ENCODE measurements at places on chromosomes 3 and 15. TPM values are rescaled to one million over a fixed set of nuclear protein-coding genes. Genes with fewer than 3 reads are reported as not detected.

DNA sequence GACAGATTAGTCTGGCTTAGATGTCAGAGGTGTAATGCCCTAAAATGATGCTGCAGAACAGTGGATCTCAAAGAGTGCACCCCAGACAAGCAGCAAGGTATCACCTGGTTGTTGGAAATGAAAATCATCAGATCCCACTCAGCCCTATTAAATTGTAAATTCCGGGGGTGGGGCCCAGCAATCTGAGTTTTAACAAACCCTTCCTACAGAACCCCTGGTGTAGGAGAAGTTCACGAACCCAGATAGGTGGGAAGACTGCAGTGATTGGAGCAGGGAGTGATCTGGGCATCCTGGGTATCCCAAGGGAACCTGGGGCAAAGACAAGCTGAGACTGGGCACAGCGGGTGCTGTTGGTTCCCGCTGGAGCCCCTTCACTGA, 24.3 kb upstream of the THRB start:
- H3K27me3 ChIP-seq: peaks cover 42% of the 10 kb centered on the region
- H3K4me3 ChIP-seq: no peak overlapping the region
- H3K27ac ChIP-seq: no peak overlapping the region
- H3K36me3 ChIP-seq: no peaks in the 10 kb centered on the region
- H3K4me1 ChIP-seq: peaks cover 4% of the 10 kb centered on the region
- no peak for DNase-seq

The FOXB1 gene
- total RNA-seq: 2.1 TPM

- H3K4me3 ChIP-seq: no peak overlapping the region
- H3K36me3 ChIP-seq: no peaks in the 10 kb centered on the region
- H3K27me3 ChIP-seq: no peaks in the 10 kb centered on the region
- H3K27ac ChIP-seq: no peak overlapping the region
- H3K4me1 ChIP-seq: no peaks in the 10 kb centered on the region
- DNase-seq: no peak
Observed at GRCh38 chr3:10374311-10374710, 53.4 kb upstream of the SEC13 start.

GRCh38 chr3:171790898-171791691, 19.2 kb downstream of the PLD1 start:
- no peaks in the 10 kb centered on the region for H3K36me3 ChIP-seq
- no peak for DNase-seq
- peaks cover 3% of the 10 kb centered on the region for H3K4me1 ChIP-seq
- no peaks in the 10 kb centered on the region for H3K27me3 ChIP-seq
- H3K4me3 ChIP-seq: no peak overlapping the region

The PLIN1 gene
- total RNA-seq: 0.11 TPM

DNA sequence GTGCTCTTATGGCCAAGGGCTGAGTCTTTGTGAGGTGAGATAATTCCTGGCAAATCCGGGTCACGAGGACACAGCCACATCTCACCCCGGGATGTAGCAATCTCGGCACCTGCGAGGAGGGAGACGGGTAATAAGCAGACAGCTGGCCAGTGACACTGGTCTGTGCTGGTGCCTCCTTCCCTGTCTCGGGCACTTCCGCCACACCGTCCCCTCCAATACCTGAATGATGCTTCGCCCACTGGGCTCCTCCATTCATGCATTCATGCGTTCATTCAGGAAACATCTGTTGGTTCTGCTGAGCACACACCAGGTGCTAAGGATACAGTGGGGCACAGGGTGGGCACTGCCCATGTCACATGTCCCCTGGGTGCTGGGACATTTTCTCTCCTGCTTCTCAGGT, 60.1 kb downstream of the ATP10A start:
- no peaks in the 10 kb centered on the region for H3K27me3 ChIP-seq
- no peak for DNase-seq
- H3K4me3 ChIP-seq: no peak overlapping the region
- H3K27ac ChIP-seq: no peak overlapping the region

GRCh38 chr3:33645060-33645647, 72.9 kb downstream of the CLASP2 start:
- H3K27me3 ChIP-seq: no peaks in the 10 kb centered on the region
- H3K36me3 ChIP-seq: no peaks in the 10 kb centered on the region
- DNase-seq: no peak

DNA sequence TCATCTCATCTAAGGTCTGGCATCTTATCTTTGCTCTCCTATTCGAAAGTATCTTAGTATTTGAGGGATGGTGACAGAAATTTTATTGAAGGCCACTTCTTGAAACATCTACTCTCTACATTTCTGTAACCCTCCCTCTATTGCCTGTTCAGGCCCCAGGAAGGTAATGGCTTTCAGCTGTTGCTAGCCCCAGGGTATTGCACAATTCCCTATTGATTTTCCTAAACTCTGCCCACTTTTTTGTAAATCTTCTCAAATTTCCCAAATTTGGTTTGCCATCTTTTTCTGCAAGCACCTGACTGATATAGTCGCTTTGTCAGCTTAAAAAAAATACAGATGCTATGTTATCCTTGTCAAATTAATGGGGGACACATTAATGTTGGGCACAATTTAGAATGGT, 242.1 kb downstream of the RAP2B start:
- no peak for DNase-seq
- H3K27ac ChIP-seq: no peak overlapping the region
- no peaks in the 10 kb centered on the region for H3K4me1 ChIP-seq
- no peaks in the 10 kb centered on the region for H3K27me3 ChIP-seq
- H3K36me3 ChIP-seq: no peaks in the 10 kb centered on the region
- H3K4me3 ChIP-seq: no peak overlapping the region

- DNase-seq: no peak
- H3K27ac ChIP-seq: no peak overlapping the region
- no peak overlapping the region for H3K4me3 ChIP-seq
Observed at GRCh38 chr15:57148262-57148661, 228.0 kb upstream of the CGNL1 start.

DNA sequence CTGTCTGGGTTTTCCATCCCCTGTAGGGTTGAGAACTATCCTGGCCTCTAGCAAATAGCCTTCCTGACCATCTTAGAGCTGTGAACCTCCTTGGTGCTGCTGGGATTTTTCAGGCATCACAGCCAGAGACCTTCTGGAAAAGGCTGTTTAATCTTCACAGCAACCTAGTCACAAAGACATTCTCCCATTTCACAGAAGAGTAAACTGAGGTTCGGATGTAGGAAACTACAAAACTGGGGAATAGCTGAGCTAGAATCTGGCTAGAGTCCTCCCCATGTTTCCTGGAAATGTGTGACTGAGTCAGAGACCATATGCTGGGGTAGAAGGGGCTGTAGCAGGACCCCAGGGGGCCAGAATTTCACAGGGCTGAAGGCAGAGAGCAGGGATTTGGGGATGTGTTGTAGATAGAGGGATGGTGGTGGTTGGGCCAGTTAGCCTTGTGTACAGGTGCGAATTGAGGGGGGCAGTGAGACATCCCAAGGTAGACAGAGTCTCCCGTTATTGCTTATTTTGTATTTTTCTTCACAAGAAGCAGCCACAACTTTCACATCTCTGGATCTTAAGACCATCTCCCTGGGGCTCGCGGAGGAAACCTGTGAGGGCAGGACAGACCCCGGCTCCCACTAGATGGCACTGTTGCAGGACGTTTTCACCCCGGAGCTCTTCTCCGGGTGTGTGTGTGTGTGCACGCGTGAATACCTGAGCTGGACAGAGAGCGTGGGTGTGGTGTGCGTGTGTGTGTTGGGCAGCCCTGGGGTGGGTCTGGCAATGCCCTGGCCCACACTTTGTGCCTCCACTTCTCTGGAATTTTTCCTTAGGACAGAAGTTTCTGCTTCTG, 66.9 kb upstream of the PRR23C start:
- H3K27ac ChIP-seq: no peak overlapping the region
- no peaks in the 10 kb centered on the region for H3K27me3 ChIP-seq
- DNase-seq: peak; percentile 10
- H3K36me3 ChIP-seq: no peaks in the 10 kb centered on the region
- H3K4me3 ChIP-seq: no peak overlapping the region
- no peaks in the 10 kb centered on the region for H3K4me1 ChIP-seq

DNA sequence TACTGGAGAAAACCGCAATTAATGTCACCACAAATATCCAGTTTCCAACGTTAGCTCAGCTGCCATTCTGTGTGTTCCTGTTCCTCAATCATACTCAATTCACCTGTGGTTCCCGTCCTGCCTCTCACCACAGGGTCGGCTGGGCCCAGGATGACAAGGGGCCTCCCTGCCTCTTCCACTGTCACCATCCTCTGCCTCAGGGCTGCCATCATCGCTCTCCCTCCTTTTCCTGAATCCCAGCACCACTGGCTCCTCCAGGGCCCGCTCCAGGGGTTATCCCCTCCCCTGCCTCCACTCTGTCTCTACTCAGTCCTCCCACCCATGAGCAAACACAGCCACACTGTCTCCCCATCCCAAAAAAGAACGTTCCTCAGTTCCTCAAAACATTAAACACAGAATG, 170.9 kb upstream of the NSMCE3 start:
- H3K36me3 ChIP-seq: no peaks in the 10 kb centered on the region
- DNase-seq: no peak
- no peak overlapping the region for H3K4me3 ChIP-seq
- H3K4me1 ChIP-seq: peaks cover 3% of the 10 kb centered on the region
- H3K27me3 ChIP-seq: no peaks in the 10 kb centered on the region

DNA sequence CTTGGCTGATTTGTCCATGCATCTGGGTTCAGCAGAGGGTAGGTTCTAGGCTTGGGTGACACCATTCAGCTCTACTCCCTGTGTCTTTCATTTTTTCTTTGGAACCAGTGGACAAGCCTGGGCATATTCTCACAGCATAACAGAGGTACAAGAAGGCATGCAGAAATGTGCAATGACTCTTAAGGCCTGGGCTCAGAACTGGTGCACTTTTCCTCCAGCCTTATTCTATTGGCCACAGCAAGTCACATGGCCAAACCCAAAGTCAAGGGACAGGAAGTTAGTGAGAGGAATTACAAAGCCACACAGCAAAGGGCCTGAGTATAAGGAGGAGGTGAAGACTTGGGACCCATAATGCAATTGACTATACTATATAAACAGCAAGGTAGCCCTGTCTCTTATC, 200.9 kb upstream of the CTDSPL start:
- DNase-seq: no peak
- no peaks in the 10 kb centered on the region for H3K36me3 ChIP-seq
- no peak overlapping the region for H3K27ac ChIP-seq

GRCh38 chr3:153369561-153370374, 207.7 kb downstream of the RAP2B start:
- H3K27ac ChIP-seq: no peak overlapping the region
- no peak overlapping the region for H3K4me3 ChIP-seq
- H3K27me3 ChIP-seq: no peaks in the 10 kb centered on the region
- peaks cover 3% of the 10 kb centered on the region for H3K36me3 ChIP-seq
- H3K4me1 ChIP-seq: no peaks in the 10 kb centered on the region
- DNase-seq: no peak

DNA sequence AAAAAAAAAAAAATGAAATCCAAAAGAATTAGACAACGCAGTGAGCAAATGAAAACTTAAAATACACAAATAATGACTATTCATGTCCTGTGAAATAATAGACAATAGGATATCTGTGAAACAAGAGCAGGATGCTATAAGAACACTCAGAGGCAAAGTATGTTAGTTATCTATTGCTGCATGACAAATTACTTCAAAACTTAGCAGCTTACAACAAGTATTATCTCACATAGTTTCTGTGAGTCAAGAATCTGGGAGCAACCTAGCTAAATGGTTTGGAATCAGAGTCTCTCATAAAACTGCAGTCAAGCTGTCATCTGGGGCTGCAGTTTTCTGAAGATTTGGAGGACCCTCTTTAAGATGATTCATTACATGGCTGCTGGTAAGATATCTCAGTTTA, 36.5 kb upstream of the ZMAT3 start:
- no peak overlapping the region for H3K27ac ChIP-seq
- H3K27me3 ChIP-seq: no peaks in the 10 kb centered on the region
- H3K4me3 ChIP-seq: no peak overlapping the region

The ZNF35 gene
- 20.0 TPM for total RNA-seq

- peaks cover 3% of the 10 kb centered on the region for H3K4me1 ChIP-seq
- no peak overlapping the region for H3K27ac ChIP-seq
- H3K27me3 ChIP-seq: peaks cover under 1% of the 10 kb centered on the region
- no peak for DNase-seq
- H3K4me3 ChIP-seq: no peak overlapping the region
Observed at GRCh38 chr15:68553314-68553993, 25.3 kb upstream of the CORO2B start.

The ZNF502 gene
- total RNA-seq: 3.5 TPM

GRCh38 chr3:57575966-57576626, 20.0 kb downstream of the PDE12 start:
- H3K36me3 ChIP-seq: peaks cover 9% of the 10 kb centered on the region
- no peak overlapping the region for H3K4me3 ChIP-seq
- no peaks in the 10 kb centered on the region for H3K27me3 ChIP-seq
- H3K4me1 ChIP-seq: no peaks in the 10 kb centered on the region

DNA sequence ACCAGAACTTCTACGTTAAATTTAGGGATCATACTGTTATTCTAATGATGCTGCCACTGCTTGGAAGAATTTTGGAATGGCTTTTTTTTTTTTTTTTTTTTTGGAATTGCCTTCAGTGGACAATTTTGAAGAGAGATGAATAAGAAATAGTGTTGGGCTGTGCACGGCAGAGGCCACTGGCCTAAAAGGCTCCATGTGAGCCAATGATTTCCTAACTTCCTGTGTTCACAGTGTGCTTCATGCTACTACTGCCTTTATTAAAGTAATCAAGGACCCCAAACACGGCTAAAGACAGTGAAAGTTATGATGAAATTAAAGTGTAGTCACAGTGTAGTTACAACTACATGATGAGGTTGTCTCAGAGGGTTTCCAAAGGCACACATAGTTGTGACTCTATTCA, 100.8 kb upstream of the TNFAIP8L3 start:
- H3K27ac ChIP-seq: no peak overlapping the region
- no peaks in the 10 kb centered on the region for H3K4me1 ChIP-seq
- no peak for DNase-seq
- H3K4me3 ChIP-seq: no peak overlapping the region
- no peaks in the 10 kb centered on the region for H3K27me3 ChIP-seq
- no peaks in the 10 kb centered on the region for H3K36me3 ChIP-seq

- H3K36me3 ChIP-seq: no peaks in the 10 kb centered on the region
- H3K4me3 ChIP-seq: no peak overlapping the region
- no peak for DNase-seq
- H3K4me1 ChIP-seq: no peaks in the 10 kb centered on the region
- no peak overlapping the region for H3K27ac ChIP-seq
- H3K27me3 ChIP-seq: no peaks in the 10 kb centered on the region
Observed at GRCh38 chr15:86333819-86334218, 254.1 kb downstream of the AGBL1 start.

DNA sequence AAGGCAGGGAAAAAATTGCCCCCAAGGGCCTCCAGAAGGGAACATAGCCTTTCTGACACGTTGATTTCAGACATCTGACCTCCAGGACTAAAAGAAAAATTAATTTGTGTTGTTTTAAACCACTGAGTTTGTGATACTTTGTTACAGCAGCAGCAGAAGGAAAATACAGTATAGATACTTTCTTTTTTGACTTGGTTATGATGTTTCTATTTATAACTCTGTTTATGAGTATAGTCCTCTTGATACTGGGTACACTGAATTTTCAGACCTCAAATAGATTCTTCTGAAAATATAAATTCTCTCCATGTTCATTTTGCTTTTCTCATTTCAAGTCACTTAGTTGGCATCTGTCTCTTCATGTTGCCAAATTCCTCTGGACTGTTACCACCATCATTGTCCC, 44.4 kb upstream of the ST3GAL6 start:
- no peak overlapping the region for H3K4me3 ChIP-seq
- H3K36me3 ChIP-seq: no peaks in the 10 kb centered on the region
- DNase-seq: no peak
- H3K4me1 ChIP-seq: no peaks in the 10 kb centered on the region
- H3K27ac ChIP-seq: no peak overlapping the region
- H3K27me3 ChIP-seq: no peaks in the 10 kb centered on the region

The TAMM41 gene
- total RNA-seq: 17.5 TPM
